ENCODE measurements at places on chromosomes 13 and 19. TPM values are rescaled to one million over a fixed set of nuclear protein-coding genes. Genes with fewer than 3 reads are reported as not detected.
A peak's percentile ranks its signal among the peaks of the same experiment; 100 is the strongest.

Gene CALR3
- not detected for total RNA-seq

DNA sequence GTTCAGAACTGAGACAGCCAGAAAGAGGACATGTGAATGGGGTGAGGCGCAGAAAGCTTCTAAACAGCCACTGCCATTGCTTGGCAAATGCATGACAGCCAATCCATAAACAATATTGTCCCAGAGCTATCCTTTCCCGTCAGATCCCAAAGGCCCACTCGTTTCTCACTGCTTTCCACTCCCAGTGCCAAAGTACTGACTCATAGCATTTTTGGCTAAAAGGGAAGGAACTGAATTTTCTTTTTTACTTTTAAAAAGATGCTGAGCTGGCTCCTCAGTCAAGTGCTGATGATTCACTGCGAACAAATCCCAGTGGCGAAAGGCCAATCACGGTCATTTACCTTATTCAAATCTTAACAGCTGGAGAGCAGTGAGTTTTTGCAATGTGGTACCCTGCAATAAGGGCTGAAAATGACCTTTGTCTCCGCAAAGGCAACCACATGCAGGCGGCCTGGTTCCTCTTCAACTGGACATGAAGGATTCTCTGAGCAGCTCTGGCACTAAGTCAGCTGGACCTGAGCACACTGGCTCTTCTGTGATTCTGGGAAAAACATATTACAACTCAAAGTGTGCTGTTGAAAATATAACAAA, 151.7 kb downstream of the DCLK1 start:
- DNase-seq, result peak; percentile 79

Gene LIM2
- total RNA-seq, result not detected

Gene LHB
- not detected for total RNA-seq

DNA sequence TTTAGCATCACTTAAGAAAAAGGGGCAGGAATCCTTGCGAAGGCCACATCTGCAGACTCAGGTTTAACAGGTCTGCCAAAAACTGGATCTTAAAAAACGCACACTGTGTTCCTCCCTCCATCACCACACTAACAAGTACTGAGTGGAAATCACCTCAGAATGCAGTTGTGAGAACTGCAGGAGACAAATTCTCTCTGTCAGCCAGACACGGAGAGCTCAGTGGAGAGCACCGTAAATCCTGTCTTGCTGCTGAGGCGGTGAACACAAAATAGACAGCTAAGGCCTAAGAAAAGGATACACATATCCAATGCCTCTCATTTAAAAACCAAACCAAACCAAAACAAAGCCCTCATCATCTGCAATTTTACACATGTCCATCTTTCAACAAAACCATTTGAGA, 1287.6 kb downstream of the EFNB2 start:
- no peak for DNase-seq

Gene EFNB2
- total RNA-seq, result 6.4 TPM

DNA sequence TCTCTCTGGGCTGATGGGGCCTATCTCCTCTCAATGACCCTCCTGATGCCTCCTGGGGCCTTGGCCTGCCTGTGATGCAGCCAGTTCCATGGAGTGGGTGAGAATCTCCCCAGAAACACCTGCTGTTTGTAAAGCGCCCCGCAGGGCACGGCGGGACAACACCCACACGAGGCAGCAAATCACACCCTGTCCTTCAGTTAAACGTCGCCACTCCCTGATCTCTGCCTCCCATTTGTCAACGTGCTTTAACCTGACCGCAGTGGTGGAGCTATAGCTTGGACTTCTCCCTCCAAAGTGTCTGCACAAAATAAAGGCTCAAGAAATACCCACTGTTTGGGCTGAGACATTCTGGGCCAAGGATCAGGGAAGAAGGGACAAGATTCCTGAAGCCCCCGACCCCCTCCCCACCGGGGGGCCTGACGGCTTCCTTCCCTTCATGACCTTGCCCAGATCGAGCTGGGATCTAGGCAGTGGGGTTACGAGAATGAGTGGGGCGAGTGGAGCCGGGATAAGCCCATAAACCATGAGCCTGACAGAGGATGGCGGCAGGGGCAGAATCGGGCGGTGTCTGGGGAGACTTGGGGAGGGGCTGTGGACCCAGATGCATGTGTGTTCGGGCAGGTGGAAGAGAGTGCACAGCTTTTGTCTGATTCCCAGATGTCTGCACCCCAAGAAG, 8.0 kb downstream of the MYDGF start:
- no peak for DNase-seq

DNA sequence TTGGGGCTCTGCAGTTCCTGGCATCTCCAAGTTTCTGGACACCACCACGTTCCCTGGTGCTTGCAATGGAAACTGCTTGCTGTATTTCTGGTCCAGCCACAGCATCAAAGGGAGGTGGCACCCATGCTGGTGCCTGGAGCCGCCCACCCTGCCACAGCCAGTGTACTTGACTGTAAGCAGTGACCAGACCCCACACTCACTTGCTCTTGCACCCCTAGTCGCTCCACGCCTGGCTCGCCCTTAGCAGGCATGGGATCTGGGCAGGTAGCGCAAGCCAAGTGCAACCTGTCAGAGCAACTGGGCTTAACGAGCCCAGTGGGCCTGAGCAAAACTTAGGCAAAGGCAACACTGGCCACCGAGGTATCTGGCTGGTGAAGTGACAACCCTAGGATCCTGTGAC, 648.2 kb upstream of the PCDH9 start:
- DNase-seq, result no peak

DNA sequence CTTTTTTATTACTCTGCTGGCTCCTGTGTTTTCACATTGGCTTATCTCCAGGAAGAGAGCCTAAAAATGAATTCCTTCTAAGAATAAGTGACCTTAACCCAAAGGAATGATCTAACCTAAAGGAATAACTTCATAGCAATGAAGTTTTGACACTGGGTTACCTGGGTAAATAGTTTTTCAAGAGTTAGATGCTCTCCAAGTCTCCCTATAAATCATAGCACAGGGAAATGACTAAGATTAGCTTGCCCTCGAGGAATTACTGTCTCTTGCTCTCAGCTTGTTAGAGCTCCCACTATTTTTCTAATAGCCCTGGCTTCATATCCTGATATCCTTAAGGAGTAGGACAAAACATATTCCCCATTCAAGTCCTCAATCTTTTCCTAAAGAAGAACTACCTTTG, 66.3 kb downstream of the SPRY2 start:
- no peak for DNase-seq

GRCh38 chr13:63163903-63164302, 1748.3 kb upstream of the PCDH20 start:
- no peak for DNase-seq

DNA sequence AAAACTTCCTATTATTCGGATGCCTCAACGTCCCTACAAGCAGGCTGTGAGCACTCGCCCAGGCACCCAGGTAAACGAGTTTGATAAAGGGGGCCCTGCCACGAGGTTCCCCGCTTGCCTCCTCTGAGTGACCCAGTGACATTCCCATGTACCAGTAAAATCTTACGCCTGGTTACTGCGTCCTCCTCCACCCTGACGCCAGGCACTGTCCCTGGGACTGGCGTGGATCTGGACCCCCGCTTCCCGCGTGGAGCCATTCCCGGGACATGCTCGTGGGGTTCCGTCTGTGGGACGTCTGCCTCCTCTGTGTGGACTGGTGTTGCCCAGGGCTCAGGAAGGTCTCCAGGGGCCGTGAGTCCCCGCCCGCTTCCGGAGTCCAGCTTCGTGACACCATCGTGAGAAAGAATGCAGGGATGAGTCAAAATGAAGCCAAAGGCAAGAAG, 407 bp upstream of the ZNF550 start:
- DNase-seq, result no peak

Gene ZNF14
- total RNA-seq, result 0.97 TPM

Gene MED4
- total RNA-seq, result 37.5 TPM

- DNase-seq, result no peak
These were observed 9.6 kb downstream of the PLPPR3 start for GRCh38 chr19:812049-812746.

DNA sequence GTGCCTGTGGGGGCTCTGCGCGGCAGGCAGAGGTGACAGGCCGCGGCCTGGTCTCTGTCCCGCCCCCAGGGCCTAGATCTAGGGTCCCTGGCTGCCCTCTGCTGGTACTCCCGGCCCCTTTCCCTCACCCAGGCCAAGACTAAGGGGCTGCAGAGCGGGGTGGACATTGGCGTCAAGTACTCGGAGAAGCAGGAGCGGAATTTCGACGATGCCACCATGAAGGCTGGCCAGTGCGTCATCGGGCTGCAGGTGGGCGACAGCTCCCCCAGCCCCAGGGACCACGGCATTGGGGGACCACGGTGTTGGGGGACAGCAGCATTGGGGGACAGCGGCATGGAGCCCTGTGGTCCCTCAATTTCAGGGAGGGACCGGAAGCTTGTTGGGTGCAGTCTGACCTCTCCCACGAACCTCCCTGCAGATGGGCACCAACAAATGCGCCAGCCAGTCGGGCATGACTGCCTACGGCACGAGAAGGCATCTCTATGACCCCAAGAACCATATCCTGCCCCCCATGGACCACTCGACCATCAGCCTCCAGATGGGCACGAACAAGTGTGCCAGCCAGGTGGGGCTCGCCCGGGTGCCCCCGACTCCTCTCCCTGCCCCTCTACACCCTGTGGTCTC, 3.8 kb upstream of the ABCA7 start:
- no peak for DNase-seq

Gene SCN1B
- 232 TPM for total RNA-seq

Gene TMEM150B
- total RNA-seq, result not detected

Gene STAP2
- 2.1 TPM for total RNA-seq

Gene FCER2
- total RNA-seq, result not detected

DNA sequence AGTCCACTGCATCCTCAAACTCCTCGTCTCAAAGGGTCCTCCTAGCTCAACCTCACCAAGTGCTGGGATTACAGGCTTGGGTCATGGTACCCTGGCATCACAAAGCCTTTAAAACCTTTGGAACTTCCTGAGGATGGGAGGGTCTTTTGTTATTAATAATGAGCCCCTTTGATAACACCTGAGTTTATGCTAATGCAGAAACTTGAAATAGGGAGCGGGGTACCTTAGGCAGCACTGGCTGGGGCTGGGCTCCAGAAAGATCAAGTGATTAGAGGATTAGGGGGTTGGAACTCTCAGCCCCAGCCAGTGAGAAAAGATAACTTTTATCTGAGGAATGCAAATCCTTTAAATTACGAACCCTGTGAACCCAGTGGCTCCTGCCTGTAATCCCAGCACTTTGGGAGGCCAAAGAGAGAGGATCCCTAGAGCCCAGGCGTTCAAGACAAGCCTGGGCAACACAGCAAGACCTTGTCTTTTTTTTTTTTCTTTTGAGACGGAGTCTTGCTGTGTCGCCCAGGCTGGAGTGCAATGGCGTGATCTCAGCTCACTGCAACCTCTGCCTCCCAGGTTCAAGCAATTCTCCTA, 9.3 kb upstream of the PSPC1 start:
- DNase-seq, result no peak

Gene OR7E24
- total RNA-seq, result not detected

- no peak for DNase-seq
These were observed 141.9 kb downstream of the TEX29 start for GRCh38 chr13:111462221-111462764.

Gene KRTDAP
- not detected for total RNA-seq

- DNase-seq, result no peak
These were observed 108.4 kb downstream of the LHFPL6 start for GRCh38 chr13:39494633-39495032.

DNA sequence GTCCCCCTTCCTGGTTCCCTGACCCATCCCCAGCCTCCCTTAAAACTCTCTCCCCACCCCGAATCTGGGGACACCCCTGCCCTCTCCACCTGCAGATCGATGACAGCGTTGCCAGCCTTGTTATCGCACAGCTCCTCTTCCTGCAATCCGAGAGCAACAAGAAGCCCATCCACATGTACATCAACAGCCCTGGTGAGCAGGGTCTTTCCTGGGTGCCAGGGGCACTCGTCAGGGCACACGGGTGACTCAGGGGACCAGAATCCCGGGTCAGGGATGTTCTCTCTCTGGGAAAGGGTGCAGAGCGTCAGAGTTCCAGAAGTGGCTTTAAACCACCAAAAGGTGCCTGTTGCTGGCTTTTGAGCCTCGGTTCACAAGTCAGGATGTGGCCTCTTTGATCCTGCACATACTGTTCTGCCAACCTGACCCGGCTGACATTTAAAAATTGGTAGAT, 1.0 kb downstream of the CLPP start:
- DNase-seq, result no peak

- DNase-seq, result no peak
These were observed 1383.8 kb upstream of the SLC10A2 start for GRCh38 chr13:104450006-104450405.

Gene PNMA8B
- total RNA-seq, result 0.15 TPM

- DNase-seq, result no peak
These were observed 2.2 kb downstream of the APC2 start for GRCh38 chr19:1451916-1452801.

Gene NPAS1
- 0.61 TPM for total RNA-seq

Gene CCL25
- not detected for total RNA-seq

- DNase-seq, result no peak
These were observed 9.9 kb upstream of the MEIS3 start for GRCh38 chr19:47429140-47429793.

GRCh38 chr13:114143806-114144605, 11.6 kb upstream of the RASA3 start:
- DNase-seq, result no peak

DNA sequence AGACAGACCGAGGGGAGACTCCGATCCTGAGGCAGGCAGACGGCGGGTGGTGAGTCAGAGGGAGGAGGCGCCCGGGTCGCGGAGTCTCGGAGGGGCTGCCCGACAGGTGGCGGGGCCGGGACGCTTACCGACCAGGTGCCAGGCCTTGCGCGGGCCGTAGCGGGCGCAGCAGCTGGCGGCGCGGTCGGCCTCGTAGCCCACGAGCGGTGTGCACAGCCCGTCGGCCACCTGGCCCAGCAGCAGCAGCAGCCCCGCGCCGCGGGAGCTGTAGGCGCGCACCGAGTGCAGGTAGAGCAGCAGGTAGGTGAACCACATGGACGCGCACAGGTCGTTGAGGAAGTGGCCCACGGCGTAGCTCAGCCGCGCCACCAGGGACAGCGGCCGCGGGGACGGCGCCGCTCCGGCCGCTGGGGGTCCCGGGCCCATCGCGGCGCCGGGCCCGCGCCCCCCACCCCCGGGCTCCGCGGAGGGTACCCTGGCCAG, 367 bp downstream of the MFSD12 start:
- no peak for DNase-seq

DNA sequence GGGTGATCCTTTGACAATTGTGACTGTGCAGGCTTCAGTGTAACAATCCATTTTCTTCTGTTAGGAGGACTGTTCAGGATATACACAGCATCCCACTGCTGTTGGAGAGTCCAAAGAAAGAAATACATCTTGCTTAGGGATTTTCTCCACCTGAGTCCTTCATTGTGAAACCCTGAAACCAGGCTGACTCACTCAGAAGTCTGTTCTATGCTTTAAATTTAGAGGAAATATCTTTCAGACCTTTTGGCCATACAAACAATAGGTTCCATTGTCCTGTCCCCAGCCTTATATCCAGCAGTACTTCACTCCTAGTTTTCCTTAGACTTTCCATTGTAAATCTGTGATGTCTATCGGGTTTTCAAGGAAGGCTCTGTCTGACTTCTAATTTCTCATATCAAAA, 379.1 kb downstream of the SUCLA2 start:
- no peak for DNase-seq

Gene CADM4
- total RNA-seq, result 4.5 TPM
